ENCODE measurements at places on chromosomes 16 and 17.
A peak's percentile ranks its signal among the peaks of the same experiment; 100 is the strongest.

DNA sequence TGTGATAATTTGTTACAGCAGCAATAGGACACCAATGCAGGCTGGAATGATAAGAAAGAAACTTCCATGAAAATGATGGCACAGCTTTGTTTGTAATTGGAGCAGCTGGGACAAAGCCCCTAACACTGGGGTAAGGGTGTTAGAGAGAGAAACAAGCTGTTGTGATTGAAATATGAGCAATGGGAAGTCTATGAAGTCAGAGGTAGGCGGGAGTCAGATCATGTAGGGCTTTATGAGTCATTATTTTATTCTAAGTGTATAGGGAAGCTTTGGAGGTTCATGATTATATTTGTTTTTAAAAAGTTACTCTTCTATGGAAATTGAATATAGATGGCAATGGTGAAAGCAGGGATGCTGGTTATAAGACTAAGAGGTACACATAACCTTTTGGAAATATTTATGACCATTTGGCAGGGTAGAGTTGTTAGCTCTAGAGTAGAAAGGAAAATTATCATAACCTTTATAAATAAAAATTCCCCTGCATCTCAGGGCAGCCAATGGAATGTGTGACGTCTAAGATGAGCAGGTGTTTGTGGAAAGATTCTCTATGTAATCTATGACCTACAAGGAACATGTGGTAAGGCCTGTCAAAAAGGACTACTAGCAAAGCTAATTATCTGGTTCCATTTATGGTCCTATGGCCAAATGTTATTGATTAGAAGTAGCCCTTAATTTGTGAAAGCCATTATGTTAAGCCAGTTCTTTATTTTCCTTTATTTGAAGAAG, 85.6 kb downstream of the KCNJ2 start:
- no peaks in the 10 kb centered on the region for H3K4me1 ChIP-seq
- no peak overlapping the region for H3K4me3 ChIP-seq
- DNase-seq: no peak
- H3K27me3 ChIP-seq: no peaks in the 10 kb centered on the region
- no peak overlapping the region for H3K27ac ChIP-seq
- no peaks in the 10 kb centered on the region for H3K36me3 ChIP-seq

- H3K4me1 ChIP-seq: no peaks in the 10 kb centered on the region
- DNase-seq: no peak
- no peaks in the 10 kb centered on the region for H3K27me3 ChIP-seq
- H3K36me3 ChIP-seq: no peaks in the 10 kb centered on the region
Observed at GRCh38 chr17:75540923-75541503, 15.5 kb downstream of the LLGL2 start.

GRCh38 chr16:51401673-51402072, 250.6 kb upstream of the SALL1 start:
- no peak overlapping the region for H3K27ac ChIP-seq
- H3K27me3 ChIP-seq: no peaks in the 10 kb centered on the region
- no peaks in the 10 kb centered on the region for H3K36me3 ChIP-seq
- H3K4me3 ChIP-seq: no peak overlapping the region

DNA sequence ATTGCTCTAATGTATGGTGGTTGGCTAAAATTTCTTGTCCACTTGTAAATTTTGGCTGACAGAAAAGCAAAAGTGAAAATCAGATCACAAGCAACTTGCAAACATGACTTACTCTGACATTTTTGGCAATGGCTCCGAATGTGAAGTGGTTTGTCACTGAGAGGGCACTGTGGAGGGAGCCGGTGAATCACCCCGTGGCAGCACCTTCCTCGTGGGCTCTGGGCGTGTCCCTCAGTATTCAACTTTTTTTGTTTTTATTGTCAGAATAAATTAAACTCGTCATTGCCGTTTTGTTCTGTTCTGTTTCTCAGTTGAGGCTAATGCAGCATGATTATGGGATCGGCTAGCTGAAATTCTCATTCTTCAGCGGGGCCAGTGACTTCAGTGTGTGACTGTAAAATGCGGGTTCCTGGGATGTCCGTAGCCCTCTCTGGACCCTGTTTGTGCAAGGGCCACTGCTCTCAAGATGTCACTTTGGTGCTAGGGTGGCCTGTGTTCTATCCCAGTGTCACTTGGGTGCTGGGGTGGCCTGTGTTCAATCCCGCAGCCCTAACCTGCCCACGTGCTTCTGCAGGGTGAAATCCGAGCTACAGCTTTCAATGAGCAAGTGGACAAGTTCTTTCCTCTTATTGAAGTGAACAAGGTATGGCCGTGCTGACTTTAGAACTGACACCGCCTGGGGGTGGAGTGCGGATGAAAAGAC, 48.8 kb downstream of the RPA1 start:
- no peak overlapping the region for H3K27ac ChIP-seq
- peaks cover 64% of the 10 kb centered on the region for H3K36me3 ChIP-seq
- H3K4me1 ChIP-seq: no peaks in the 10 kb centered on the region

DNA sequence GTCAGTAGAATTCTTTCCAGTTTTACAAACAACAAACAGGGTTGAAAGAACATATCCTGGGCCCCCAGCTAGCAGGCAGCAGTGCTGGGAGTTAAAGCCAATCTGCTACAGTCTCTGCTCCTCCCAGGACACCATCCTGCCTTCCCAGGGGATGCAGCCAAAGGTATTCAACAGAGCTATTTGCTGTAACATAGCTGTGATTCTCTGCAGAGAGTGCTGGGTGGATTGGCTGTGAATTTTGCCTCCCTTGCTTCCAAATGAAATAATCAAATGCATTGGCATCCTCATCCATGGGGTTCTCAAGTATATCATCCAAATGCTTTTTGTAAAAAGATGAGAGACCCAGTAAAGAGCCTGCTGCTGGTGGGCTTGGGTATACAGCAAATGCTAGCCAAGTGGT, 124.3 kb downstream of the NPIPB5 start:
- H3K4me1 ChIP-seq: no peaks in the 10 kb centered on the region
- no peak overlapping the region for H3K4me3 ChIP-seq

DNA sequence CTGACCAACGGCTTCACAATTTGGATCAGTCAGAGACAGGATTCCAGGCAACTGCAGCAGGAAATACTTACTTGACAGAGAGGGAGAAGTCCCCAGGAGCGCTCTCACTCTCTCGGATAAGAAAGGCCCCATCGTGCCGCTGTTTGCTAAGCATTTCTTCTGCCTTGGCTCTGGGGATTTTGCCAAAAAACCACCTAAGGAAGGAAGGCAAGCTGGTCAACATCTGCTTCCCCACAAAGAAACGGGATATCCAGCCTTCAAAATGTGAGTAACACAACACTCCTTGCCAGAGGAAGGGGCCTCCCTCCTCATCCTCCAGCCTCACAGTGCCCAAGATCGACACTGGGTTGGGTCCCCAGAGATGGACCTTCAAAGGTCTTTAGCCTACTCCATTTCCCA, 36.6 kb upstream of the SLC25A19 start:
- peaks cover 8% of the 10 kb centered on the region for H3K36me3 ChIP-seq
- H3K4me3 ChIP-seq: no peak overlapping the region
- peak overlapping the region; percentile 78 for H3K27ac ChIP-seq
- DNase-seq: no peak
- no peaks in the 10 kb centered on the region for H3K27me3 ChIP-seq

DNA sequence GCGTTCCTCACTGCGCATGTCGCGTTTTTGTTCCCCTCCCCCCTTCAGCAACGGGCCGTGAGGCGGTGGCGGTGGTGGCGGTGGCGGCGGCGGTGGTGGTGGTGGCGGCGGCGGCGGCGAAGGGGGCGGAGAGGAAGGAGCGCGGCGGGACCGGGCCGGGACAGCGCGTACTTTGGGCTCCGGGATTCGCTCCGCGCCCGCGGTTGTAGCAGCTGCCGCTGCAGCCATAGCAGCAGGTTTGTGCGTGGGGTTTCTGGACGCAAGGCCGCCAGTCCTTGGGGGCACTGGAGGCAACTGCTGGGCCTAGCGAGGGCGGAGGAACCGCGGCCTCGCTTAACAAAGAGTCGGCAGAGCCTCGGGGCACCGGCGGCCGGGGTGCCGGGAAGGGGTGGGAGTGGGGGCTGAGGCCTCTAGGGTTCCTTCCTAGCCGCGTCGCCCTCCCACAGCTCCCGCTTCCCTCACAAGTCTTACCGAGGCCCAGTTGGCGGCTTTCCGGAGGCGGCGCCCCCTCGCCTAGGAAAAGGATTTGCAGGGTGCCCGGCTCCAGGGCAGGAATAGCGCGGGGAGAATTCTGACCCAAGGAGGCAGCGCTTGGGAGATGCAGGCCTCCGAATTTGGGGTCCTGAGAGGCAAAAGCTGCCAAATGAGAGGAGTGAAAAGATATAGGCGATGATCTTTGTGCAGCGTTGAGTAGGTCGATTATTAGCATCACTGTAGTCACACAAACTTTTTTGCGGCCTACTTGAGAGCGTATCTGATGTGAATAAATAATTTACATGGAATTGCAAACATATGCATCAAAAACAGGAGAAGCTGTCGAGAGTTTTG, at the start of gene DDX42:
DDX42 (plus strand) TSS at position 30 of the 828 bp plus-strand sequence. CDS start 12,880 bp downstream, outside the sequence.
- H3K4me1 ChIP-seq: peaks cover 58% of the 10 kb centered on the region
- peaks cover 11% of the 10 kb centered on the region for H3K36me3 ChIP-seq
- DNase-seq: peak; percentile 96
- H3K27me3 ChIP-seq: no peaks in the 10 kb centered on the region
- peak within 1 kb of the TSS; percentile 99 for H3K27ac ChIP-seq
- H3K4me3 ChIP-seq: peak within 1 kb of the TSS; percentile 98

- DNase-seq: no peak
- no peak overlapping the region for H3K27ac ChIP-seq
- H3K4me1 ChIP-seq: no peaks in the 10 kb centered on the region
- peaks cover 3% of the 10 kb centered on the region for H3K36me3 ChIP-seq
- H3K27me3 ChIP-seq: no peaks in the 10 kb centered on the region
Observed at GRCh38 chr16:71700831-71701230, 23.7 kb downstream of the PHLPP2 start.

GRCh38 chr17:16529906-16530305, 37.9 kb upstream of the LRRC75A start:
- DNase-seq: no peak
- no peak overlapping the region for H3K27ac ChIP-seq
- H3K27me3 ChIP-seq: no peaks in the 10 kb centered on the region
- no peaks in the 10 kb centered on the region for H3K4me1 ChIP-seq

GRCh38 chr17:14143688-14144087, 74.4 kb downstream of the COX10 start:
- no peaks in the 10 kb centered on the region for H3K27me3 ChIP-seq
- DNase-seq: no peak
- H3K4me1 ChIP-seq: no peaks in the 10 kb centered on the region
- H3K36me3 ChIP-seq: no peaks in the 10 kb centered on the region

- H3K4me3 ChIP-seq: no peak overlapping the region
- no peak for DNase-seq
- H3K4me1 ChIP-seq: no peaks in the 10 kb centered on the region
- H3K36me3 ChIP-seq: no peaks in the 10 kb centered on the region
Observed at GRCh38 chr16:87790292-87791100, 24.7 kb upstream of the KLHDC4 start.
